ENCODE measurements at places on chromosomes 2 and 18.
A peak's percentile ranks its signal among the peaks of the same experiment; 100 is the strongest.

- DNase-seq: no peak
These were observed 138.5 kb upstream of the ITGA4 start for GRCh38 chr2:181318504-181319280.

DNA sequence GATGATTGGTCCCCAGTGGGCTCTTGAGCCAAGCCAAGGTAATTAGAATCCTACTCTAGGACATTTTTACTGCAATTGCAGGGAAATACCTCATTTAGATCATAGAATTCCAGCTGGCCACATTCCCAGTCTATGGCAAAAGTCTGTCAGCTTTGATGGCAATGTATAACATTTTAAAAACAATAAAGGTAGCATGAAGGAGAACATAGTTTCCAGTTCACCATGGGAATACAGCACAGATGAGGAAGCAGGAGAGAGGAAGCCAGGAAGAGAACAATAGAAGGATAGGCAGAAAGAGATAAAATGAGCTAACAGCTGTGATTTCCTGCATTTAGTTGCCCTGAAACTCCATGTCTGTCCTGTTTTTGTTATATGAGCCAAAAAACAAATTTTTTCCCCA, 897.3 kb upstream of the DDX18 start:
- DNase-seq: no peak

GRCh38 chr2:9656270-9656766, 25.5 kb upstream of the YWHAQ start:
- DNase-seq: peak; percentile 21

DNA sequence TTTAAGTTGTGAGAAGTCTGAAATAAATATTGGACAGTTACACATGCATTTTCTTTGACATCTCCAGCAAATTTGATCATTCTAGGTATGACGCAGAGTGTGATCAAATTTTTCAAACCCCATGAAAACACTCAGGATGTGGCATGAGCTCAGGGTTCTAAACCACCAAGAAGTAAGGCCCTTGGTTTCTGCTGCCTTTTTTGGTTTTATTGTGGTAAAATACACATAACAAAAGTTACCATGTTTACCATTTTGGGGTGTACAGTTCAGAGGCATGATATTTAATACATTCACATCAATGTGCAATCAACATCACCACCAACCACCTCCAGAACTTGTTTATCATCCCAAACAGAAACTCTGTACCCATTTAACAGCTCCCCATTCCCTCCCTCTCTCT, 64.3 kb upstream of the TTN start:
- no peak for DNase-seq

GRCh38 chr2:182920631-182921056, 54.2 kb upstream of the FRZB start:
- DNase-seq: no peak

DNA sequence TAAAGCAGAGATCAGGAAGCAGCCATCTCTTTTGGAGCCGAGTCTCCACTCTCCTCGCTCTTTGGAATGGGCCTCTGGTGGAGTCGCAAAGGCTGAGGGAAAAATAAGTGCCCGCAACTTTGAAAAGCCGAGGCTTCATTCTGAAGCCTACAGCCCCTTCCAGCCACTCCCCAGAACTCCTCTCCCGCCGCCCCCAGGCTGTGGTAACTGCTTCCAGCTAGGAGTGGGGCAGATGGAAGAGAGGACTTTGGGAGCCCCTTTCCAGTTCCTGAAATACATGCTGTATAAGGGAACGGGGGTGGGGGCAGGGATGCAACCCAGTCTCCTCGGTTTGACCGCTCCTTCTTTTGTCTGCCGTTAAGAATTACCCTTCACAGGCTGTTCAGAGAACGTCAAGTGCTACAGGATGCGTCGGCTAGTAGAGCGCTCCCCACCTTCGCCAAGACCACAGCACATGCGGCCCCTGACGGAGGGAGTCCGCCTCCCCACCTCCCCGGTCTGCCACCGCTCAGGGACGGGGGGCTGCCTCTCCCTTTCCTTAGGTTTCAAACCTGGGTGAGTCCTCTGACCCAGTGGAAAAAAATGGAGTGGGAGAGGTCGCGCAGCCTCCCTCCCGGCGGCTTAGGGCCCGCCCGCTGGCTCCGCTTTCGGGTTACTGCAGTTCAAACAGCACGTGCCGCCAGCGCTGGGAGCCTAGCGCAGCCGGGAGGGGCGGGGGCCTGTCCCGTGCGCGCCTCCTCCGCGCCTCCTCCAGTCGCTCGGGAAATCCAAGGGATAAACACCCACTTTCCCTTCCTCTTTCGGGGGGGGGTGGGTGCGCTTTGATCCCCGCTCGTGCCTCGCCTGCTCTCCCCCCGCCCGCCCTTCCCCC, 4.9 kb downstream of the CYP26B1 start:
- no peak for DNase-seq

DNA sequence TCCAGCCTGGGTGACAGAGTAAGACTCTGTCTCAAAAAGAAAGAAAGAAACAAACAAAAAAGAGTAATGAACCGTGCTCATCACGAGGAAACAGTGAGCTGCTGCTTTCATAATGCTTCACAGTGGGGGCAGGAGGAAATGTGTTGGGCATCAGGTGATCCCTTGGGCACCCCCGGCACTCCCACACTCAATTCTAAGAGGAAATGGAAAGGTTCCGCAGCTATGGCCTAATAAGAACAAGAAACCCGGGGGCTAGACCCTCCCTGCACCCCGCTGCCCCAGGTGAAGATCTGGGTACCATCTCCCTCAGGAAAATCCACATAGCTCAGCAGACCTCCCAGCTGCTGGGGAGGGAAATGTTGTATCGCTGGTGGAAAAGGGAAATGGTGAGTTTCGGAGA, 118.9 kb downstream of the LPIN1 start:
- no peak for DNase-seq

- DNase-seq: no peak
These were observed 69.5 kb downstream of the HNRNPLL start for GRCh38 chr2:38533180-38533579.

- DNase-seq: no peak
These were observed 560.4 kb downstream of the NUP35 start for GRCh38 chr2:183684686-183685085.

DNA sequence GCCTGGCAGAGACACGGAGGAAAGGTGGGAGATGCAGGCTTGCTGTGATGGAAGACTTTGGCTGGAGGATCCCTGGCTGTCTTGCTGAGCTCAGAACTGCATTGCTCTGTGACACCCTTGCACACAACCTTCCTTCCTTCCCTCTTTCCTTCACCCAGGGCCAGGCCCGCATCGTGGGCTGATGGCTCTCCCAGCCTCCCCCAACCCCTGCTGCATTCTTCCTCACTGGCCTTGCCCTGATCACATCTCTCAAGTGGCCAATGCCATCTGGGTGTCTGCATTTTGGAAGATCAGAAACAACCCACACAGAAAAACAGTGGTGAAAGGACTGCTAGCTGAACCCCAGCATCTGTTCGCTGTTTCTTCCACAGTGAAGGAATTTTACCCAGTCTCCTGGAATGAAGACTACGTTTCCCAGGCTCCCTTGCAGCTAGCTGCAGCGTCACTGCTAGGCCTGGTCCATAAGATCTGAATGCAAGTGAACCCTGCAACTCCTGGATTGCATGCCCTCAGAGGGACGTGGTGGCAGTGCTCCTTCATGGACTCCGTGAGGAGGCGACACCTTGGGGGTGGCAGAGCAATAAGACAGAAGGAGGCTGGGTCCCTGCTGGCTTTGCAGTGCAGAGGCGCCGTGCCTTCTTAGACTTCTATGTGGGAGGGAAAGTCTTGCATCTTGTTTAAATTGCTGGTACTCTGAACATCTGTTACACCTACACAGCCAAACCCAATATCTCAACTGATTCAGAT, 78.9 kb upstream of the YWHAQ start:
- no peak for DNase-seq

GRCh38 chr2:237359894-237360780, 53.8 kb downstream of the COL6A3 start:
- no peak for DNase-seq

GRCh38 chr2:228038967-228039366, 142.5 kb downstream of the SPHKAP start:
- DNase-seq: no peak

DNA sequence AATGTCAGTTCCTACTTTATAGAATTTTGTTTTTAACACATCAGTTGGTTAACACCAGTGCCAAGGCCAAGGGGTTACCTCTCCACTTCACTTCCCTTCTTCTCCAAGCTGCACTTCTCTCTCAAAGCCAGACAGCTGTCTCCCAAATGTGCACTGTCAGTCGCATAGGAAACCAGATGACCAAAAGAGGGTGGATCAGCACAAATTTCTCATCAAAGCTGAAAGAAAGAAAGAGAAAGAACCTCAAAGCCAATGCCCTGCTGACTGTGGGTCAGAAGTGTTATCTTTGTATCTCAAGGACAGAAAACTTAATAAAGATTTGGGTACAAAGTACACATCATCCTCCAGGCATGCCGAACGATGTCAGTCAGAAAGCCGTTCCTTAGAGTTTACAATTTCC, 32.2 kb downstream of the SPATS2L start:
- DNase-seq: no peak

GRCh38 chr2:444937-445884, 157.3 kb upstream of the ALKAL2 start:
- no peak for DNase-seq

DNA sequence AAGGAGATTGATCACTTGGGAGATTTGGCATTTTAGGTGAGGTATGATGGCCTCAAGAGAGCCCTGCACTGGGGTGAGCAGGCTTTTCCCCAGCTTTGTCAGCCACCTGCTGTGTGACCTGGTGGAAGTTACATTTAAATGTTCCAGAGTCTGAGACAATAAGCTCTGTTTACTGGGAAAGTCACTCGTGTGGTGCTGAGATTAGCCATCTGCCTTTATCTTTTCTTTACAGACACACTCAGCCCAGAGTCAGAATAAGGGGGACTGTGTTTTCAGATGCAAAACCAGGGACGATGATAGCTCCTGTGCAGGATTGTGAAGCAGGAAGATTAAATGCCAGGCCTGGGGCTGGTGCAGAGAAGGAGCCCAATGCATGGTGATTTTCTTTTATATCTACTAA, 47.9 kb downstream of the SH3RF3 start:
- DNase-seq: no peak
